Aorta (tissue), 5 donors: ENCODE measurements at places on chromosomes 12 and 14. TPM values are rescaled to one million over a fixed set of nuclear protein-coding genes. Genes with fewer than 3 reads are reported as not detected.

Gene KIF26A
- 8.3 TPM for total RNA-seq

Gene DAO
- total RNA-seq: not detected

Gene HOXC11
- not detected for total RNA-seq

Gene HRK
- total RNA-seq: 0.06 TPM

Gene OVCH1
- total RNA-seq: 1.0 TPM

Gene FBXO21
- total RNA-seq: 35.8 TPM

DNA sequence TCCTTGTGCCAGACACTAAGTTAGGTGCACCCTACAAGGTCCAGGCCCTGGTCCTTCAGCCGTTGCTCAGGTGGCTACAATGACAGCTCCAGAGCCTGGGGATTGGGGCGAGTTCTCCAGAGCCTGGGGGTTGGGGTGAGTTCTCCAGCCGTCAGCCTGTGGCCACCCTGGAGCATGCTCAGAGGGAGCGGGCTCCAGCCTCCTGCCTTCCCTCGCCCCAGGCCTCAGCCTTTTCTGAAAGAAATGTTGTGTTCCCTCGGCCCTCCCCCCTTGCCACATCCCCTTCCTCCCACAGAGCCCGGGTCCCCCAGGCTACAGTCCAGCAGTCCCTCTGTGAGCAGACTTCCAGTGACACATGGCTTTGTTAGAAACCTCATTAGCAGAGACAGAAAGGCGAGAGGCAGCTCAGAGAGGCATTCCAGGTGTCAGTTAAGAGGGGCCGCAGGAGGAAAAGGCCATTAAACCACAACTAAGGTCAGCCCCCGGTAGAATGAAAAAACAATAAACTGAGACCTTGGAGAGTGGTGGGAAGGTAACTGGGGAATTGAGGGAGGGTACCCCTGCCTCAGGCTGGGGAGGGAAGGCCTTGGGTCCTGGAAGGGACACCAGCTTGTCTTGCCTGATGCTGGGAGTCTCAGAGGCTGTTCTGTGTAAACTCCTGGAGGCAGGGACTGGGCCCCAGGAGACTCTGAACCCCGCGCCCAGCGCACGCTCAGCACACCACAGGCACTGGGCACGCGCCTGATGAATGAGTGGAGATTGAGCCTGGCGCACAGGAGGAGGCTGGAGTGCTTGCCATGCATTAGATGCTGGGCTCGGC lies 23.1 kb upstream of the COL2A1 start:
- DNase-seq: no peak
- no peaks in the 10 kb centered on the region for H3K27me3 ChIP-seq
- H3K4me1 ChIP-seq: no peaks in the 10 kb centered on the region
- no peak overlapping the region for H3K27ac ChIP-seq

DNA sequence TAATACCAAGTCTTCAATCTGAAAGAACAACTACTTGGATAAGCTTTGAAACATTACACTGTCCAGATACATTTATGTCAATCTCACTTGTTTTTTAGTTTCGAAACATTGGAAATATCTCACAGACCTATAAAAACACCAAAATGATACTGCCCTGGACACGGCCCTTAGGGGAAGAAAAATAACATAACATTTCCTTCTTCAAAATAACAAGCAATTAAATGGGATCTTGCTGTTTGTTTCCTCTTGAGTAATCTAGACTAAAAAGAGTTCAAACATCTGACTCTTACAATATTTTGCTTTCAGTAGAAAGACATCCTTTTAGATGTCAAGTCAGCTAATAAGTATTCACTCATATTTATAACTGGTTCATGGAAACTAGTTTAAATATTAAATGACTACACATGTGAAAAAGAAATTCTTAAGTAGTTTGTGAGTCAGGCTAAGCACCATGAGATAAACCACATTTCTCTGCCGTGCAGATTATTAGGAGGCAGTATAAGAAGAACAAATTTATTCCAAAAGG lies 87.5 kb downstream of the EPS8 start:
- no peak overlapping the region for H3K4me3 ChIP-seq
- no peaks in the 10 kb centered on the region for H3K27me3 ChIP-seq

DNA sequence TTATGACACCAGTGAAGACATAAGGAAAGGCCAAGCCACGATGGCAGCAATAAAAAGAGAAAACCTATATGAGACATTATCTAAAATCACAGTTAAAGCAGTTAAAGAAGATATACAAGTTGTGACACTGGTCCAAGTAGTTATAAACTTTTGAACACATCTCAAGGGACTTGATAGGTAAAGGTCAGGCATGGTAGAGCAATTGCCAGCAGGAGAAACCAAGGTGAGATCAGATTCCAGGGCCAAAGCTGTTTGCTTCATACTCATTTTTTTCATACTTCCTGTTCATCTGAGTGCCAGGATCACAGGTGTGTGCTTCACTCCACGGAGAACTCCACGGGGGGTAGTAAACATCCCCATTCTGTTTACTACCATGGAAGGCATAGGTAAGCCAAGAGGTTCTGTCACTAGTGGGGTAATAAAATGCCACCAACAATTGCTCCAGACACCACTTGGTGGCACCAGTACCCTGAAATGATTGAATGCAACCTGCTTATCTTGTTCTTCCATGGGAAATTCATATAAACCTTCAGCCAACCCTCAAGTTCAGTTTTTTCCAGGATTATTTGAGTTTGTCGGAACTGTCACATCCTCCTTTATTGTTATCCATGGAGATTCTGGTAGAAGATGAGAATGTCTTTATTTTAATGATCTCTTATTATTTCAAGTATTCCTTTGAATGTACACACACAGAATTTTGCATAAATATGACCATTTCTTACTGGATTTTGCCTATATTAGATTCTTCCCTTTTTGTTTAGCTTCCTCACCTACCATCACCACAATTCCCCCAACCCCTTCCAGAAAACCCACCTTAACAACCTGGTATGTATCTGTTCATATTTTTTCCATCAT lies 59.2 kb upstream of the TSPAN8 start:
- no peaks in the 10 kb centered on the region for H3K36me3 ChIP-seq
- H3K27ac ChIP-seq: no peak overlapping the region
- H3K4me3 ChIP-seq: no peak overlapping the region
- DNase-seq: no peak
- no peaks in the 10 kb centered on the region for H3K4me1 ChIP-seq

DNA sequence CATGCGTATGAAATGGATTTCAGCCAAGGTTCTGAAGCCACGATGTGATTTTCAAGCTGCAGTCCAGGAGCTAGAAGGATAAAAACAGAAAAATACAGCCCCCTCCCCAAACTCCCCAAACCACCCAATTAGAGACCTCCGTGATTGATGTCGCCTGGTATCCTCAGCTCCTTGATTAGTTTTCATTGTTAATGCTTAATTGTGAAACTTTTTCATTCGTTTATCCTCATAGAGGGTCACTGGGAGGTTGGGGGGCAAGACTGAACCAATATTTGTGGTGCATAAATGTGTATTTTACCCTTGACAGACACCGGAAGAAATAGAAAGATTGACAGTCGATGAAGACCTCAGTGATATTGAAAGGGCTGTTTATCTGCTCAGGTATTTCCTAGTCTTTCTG lies 1.6 kb downstream of the PPP4R4 start:
- no peak for DNase-seq
- no peaks in the 10 kb centered on the region for H3K4me1 ChIP-seq
- H3K27me3 ChIP-seq: no peaks in the 10 kb centered on the region
- no peaks in the 10 kb centered on the region for H3K36me3 ChIP-seq

DNA sequence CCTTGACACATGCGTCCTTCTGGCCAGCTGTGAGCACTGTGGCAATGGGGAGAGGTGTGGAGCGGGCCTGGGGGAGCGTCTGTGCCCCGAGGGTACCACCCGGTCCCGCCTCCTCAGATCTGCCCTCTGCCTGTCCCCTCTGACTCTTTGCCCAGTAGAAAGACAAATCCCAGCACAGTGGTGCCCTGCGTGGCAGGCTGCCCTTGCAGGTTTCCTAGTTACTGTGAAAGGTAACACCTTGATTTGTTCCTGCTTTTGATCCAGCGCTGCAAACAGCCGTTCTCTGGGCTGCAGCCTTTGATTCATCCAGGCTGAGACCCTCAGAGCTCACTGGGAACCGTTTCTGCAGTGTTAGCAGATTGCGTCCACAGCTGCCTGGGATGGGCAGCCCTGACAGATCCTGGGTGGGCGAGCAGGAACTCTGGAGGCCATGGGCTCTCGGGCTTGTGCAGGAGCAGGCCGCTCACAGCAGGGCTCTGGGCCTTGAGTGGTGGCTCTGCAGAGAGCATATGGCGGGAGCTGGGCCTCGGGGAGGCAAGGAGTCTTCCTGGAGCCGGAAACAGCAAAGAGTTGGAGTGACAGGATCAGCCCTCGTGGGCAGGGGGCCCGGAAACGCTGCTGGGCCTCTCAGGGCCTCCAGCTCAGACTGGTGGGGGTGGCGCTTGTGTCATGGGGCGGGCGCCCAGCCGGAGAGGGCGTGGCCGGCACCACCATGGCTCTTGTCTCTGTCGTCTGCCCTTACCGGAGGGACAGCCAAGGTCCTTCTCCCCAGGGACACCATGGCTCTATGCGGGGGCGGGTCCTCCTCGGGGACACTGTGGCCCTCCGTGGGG lies 16.6 kb downstream of the FBRSL1 start:
- no peaks in the 10 kb centered on the region for H3K36me3 ChIP-seq
- H3K27ac ChIP-seq: no peak overlapping the region
- no peak overlapping the region for H3K4me3 ChIP-seq
- peak; percentile 85 for DNase-seq
- no peaks in the 10 kb centered on the region for H3K4me1 ChIP-seq

GRCh38 chr12:105581420-105581819 lies 250.9 kb downstream of the C12orf75 start:
- no peak overlapping the region for H3K27ac ChIP-seq
- H3K36me3 ChIP-seq: peaks cover 2% of the 10 kb centered on the region

- H3K27ac ChIP-seq: no peak overlapping the region
- no peaks in the 10 kb centered on the region for H3K36me3 ChIP-seq
- DNase-seq: no peak
- H3K27me3 ChIP-seq: no peaks in the 10 kb centered on the region
- H3K4me1 ChIP-seq: no peaks in the 10 kb centered on the region
Measured at GRCh38 chr12:65472079-65472478, 193.6 kb downstream of the MSRB3 start.

GRCh38 chr12:58961166-58961565 lies 40.9 kb upstream of the LRIG3 start:
- H3K4me1 ChIP-seq: no peaks in the 10 kb centered on the region
- H3K4me3 ChIP-seq: no peak overlapping the region
- DNase-seq: no peak
- no peaks in the 10 kb centered on the region for H3K36me3 ChIP-seq
- H3K27ac ChIP-seq: no peak overlapping the region

DNA sequence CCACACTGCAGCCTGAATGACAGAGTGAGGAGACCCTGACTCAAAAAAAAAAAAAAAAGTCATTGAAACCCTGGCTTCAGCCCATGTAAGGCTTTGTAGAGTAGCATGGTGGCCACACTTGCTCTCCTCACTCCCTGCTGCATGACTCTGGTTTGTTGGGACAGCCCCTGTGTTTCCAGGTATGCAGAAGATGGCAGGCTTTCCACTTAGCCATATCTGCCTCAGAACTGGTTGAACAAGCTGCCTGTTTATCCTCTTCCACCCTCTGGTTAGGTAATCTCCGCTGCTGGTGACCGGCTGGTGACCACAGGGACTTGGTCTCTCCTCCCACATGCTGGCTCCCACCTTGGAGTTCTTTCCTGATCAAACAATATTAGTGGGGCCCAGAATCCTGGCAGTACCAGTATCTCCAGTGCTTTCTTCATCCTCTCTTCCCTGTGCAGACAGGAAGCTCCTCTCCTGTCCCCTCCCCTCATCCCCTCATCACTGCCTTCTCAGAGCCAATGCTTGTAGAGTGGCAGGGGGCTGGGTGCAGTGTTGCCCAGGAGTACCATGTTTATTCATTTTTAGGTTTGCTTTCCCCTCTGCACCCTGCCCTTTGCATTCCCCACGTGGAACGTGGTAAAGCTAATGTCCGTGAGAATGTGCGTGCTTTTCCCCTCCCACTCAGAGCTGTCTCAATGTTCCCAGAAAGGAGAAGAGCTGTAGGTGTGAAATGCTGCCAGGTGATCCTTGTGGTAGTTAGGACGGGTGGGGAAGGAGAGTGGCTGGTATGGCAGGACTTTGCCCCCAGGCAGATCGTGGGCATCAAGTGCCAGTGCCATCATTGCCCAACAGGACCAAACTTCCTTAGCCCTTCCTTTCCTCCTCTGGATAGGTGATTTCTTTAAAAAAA lies 11.3 kb downstream of the ABHD12B start:
- H3K4me3 ChIP-seq: no peak overlapping the region
- no peaks in the 10 kb centered on the region for H3K4me1 ChIP-seq
- H3K27ac ChIP-seq: no peak overlapping the region
- no peak for DNase-seq
- no peaks in the 10 kb centered on the region for H3K27me3 ChIP-seq
- no peaks in the 10 kb centered on the region for H3K36me3 ChIP-seq

- H3K4me3 ChIP-seq: no peak overlapping the region
- no peak for DNase-seq
- no peaks in the 10 kb centered on the region for H3K36me3 ChIP-seq
Measured at GRCh38 chr12:13386323-13387039, 190.0 kb downstream of the EMP1 start.

DNA sequence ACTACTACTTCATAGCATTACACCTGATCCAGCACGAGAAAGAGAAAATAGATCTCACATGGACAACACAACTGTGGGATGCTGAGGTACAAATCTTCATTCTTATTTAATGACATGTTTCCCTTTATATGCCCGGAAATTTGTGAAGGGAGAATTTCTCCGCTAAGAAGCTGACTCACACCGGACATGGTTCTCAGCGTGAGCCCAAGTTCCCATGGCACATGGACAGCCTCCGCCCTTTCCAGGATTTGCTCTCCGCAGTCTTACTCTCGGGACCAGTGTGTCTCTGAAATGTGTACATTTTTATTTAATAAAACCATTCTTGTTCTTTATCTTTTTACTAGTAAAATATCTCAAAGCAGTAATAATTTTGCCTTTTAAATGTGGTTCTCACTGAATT lies 1154.8 kb downstream of the TMEM121 start:
- no peak overlapping the region for H3K27ac ChIP-seq
- H3K36me3 ChIP-seq: no peaks in the 10 kb centered on the region
- DNase-seq: no peak

- H3K27me3 ChIP-seq: no peaks in the 10 kb centered on the region
- no peak overlapping the region for H3K4me3 ChIP-seq
- no peaks in the 10 kb centered on the region for H3K36me3 ChIP-seq
- no peak for DNase-seq
Measured at GRCh38 chr12:79141776-79142175, 277.2 kb downstream of the SYT1 start.

- peak overlapping the region; percentile 93 for H3K4me3 ChIP-seq
- peaks cover 2% of the 10 kb centered on the region for H3K4me1 ChIP-seq
- no peak for DNase-seq
- no peak overlapping the region for H3K27ac ChIP-seq
- no peaks in the 10 kb centered on the region for H3K27me3 ChIP-seq
- H3K36me3 ChIP-seq: no peaks in the 10 kb centered on the region
Measured at GRCh38 chr12:13044906-13045299, 722 bp downstream of the FAM234B start.
